Epithelial cell of prostate (primary cell): ENCODE measurements at places on chromosomes 2 and 18.

- no peak for DNase-seq
Measured at GRCh38 chr2:149513461-149513860, 74.1 kb downstream of the MMADHC start.

GRCh38 chr2:205401511-205401910, 280.8 kb upstream of the NRP2 start:
- no peak for DNase-seq

DNA sequence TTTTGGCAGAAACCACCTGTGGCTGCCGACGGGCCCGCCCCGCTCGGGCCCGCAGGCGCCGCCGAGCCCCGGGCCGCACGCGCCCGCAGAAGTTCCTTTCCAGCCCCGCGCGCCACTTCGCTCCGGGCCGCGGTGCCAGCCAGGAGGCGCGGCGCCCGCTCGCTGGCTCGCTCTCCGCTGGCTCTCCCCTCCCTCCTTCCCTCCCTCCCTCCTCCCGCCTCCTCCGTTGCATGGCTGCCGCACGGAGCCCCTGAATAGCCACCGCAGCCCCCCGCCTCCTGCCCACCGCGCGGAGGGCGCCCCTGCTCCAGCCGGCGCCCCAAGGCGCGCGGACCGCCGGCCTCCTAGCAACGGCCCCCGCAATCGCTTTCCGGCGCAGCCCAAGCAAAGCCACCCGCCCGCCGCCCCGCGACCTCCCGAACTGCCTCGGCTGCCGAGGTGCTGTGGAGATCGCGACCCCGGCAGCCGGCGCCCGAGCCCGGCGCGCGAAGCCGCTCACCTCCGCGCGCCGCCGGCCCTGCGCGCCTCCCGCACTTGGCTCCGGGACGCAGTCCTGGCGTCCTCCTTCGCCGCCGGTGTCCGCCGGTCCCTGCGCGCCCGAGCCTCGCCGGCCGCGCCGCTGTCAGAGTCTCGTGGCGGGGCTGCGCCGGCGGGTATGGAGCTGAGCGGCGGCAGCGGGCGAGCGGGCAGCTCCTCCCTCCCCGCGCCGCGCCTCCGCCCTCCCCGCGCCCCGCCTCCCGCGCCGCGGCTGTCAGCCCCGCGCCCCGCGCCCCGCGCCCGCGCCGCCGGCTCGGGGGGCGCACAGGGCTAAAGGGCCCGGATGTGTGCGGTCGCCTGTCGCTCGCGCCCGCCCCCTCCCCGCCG, at the start of gene ZBTB7C:
ZBTB7C (minus strand) TSS at position 657 of the 864 bp plus-strand sequence.
- no peak for DNase-seq

- no peak for DNase-seq
Measured at GRCh38 chr18:49193897-49194296, 243.1 kb upstream of the SMAD7 start.

DNA sequence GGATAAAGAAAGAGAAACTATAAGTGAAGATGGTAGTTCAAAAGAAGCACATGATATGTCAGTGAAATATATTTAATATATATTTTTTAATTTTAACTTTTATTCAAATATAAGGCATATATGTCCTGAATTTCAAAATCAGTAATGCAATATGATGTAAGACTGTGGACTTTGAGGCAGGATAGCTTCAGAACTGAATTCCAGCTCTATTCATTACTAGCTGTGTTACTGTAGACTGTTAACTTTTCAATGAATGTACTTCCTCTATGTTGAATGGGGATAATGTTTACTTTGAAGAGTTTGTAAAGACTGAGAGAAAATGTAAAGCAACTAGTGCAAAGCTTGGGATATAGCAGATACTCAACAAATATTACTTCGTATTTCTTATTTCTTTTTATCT, 112.6 kb downstream of the PMS1 start:
- no peak for DNase-seq
